ENCODE measurements at places on chromosomes 11 and 22.

- DNase-seq, result no peak
Measured at GRCh38 chr11:36095716-36096115, 151.9 kb downstream of the LDLRAD3 start.

DNA sequence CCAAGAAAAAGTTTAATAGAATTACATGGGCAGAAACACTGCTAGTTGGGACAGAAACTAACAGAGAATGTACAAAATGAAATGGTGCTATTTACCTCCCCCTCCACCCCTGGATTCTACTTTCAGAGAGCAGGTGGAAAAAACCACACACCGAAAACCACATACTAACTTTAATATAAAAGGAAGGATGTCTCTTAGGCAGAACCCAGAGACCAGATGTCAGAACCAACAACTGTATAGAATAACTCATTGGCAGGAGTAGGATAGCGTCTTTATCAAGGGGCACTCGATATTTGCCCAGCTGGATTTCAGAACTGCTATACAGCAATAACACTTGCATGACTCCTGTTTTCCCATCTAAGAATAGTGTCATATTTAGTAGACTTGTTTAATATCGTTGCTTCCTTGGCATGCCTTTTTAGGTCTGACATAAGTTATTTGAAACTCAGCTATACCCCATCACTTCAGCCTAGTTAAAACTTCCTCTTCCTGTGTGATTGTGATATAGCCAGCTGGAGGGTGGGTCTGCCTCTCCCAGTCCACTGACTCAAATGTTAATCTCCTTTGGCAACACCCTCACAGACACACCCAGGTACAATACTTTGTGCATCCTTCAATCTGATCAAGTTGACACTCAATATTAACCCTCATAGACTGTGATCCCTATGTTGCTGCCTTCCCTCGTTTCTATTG lies 1.2 kb downstream of the SLC22A25 start:
- DNase-seq, result no peak

DNA sequence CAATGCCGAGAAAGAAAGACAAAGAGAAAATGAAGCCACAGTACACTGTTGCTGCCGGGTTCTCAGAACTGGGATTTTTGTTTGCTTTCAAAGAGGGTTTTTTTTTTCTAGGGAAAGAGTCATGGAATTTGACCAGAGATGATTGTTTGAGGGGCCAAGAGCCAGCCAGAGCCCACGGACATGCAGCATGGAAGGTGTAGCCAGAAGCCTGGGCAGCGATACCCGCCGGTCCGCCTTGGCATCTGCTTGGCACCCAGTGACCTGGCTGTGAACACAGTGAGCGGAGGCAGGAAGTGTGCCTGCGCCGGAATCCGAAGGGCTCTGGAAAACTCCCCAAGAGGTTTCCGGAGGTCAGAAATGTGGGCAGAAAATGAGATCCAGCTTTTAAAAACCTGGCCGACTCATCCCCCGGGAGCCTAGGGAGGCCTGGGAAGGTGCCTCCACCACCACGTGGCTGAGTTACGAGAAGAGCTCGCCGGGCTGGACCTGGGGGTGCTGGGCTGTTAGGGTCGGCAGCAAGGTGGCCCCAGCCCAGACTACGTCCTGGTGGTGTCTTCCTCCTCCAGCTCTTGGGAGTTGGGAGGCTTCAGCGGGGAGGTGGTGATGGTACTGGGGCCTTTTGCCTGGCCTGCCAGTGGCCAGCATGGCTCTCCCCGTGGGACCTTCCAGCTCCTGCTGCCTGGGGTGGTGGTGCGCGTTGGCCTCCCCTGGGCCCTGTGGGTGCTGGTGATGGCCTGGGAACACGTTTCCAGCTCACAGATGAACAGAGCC lies 61.6 kb upstream of the PPARA start:
- no peak for DNase-seq

DNA sequence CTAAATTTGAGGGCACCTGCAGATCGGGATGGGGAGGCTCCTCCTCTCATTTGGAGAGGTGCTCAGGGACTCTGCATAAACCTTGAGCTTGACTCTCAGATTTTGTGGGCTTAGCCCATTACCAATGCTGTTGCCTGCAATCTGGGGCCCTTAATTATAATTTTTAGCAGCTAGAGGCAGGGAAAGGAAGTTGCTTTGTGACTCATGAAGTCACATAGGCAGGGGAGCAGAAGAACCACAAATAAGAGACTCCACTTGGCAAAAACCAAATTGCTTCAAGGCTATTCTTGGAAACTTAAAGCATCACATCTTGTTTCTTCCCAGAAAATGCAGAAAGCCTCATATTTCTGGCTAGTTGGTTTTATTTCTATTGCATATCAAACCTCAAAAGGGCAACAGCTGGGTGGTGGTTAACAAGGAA lies 46.9 kb downstream of the MICAL2 start:
- no peak for DNase-seq

DNA sequence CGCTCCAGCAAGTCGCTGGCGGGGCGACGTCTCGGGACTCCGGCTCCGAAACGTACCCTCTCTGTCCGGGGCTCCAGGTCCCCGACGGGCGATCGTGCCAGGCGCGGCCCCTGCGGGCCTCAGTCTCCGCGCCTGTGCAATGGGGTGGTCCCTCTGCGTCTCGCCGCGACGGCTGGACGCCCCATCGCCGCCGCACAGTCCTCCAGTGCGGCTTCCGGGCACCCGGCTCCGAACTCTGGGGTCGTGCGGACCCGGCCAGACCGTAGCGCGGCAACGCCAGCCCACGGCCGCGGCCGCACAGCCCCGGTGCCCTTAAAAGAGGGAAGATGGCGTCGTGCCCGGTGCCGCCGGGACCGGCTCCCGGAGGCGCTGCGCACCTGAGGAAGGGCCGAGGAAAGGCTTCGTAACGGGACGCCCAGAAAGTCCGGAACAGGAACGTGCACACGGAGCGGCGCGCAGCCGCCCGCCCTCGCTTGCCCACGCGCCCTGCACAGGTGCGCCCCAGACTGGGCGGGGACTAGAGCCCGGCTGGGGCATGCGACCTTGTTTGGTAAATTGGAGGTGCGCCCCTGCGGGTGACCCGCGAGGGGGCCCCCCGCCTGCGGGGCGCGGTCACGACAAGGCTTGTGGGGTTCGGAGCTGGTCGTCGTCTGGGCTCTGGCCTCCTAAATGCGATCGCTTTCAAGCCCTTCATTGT lies 525 bp downstream of the BIK start:
- no peak for DNase-seq

DNA sequence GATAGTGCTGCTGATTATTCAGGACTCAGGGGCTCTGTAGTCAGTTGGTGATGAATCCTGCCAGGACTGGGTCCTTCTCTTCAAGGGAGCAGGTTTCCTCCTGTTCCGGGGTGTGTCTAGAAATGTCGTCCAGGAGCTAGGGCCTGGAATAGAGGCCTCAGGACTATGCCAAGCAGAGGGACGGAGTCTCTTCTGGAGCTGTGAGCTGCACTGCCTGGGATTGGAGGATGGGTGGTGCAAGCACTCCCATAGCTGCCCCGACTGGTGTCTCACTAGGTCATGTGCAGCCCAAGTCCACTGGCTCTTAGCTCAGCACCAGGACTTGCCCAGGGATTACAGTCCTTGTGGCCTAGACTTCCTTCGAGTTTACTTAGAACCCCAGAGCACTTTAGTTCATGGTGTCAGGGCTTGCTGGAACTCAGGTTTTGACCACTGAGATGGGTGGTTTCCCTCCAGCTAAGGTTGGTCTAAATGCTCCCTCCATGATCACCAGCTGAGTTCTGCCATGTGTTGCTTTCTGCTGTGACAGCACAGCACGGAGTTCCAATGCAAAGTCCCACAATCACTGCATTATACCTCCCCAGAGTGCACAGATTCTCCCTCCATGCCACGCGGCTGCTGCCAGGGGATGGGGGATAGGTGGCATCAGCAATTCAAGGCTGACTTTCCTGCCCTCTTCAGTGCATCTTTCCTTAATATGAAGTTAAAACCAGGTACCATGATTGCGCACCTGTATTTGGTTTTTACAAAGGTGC lies 42.6 kb upstream of the SHANK2 start:
- DNase-seq, result no peak

GRCh38 chr22:39570226-39570625 lies 327 bp upstream of the CACNA1I start:
- no peak for DNase-seq

DNA sequence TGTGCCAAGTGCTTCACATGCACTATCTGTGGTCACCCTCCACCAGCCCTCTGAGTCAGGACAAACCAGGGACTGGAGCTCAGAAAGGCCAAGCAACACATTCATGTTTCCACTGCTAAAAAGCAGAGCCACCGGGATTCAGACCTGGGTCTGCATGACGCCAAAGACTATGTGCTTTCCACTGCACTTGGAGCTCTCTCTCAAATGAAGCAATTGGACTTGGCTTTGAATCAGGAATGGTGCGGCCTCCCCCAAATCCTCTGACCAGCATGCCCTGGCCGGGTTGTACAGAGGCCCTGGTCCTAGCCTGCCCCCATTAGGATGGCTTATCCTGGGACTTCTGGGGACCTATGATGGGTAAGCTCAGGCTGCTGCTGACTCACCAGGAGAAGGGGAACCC lies 80.7 kb downstream of the PKNOX2 start:
- no peak for DNase-seq

- DNase-seq, result no peak
Measured at GRCh38 chr22:22103078-22103875, 120.7 kb upstream of the TOP3B start.

GRCh38 chr11:36724742-36725385 lies 126.8 kb upstream of the RAG2 start:
- no peak for DNase-seq

- no peak for DNase-seq
Measured at GRCh38 chr22:20786048-20786447, 12.1 kb downstream of the SERPIND1 start.

- no peak for DNase-seq
Measured at GRCh38 chr11:22957786-22958185, 97.5 kb upstream of the CCDC179 start.

GRCh38 chr22:29703569-29704195 lies 16.1 kb upstream of the CABP7 start:
- no peak for DNase-seq

GRCh38 chr11:70109006-70109405 lies 30.9 kb downstream of the ANO1 start:
- no peak for DNase-seq

GRCh38 chr11:19770277-19770676 lies 57.6 kb downstream of the NAV2 start:
- no peak for DNase-seq

GRCh38 chr11:2835296-2835695 lies 50.3 kb downstream of the CDKN1C start:
- DNase-seq, result no peak

- DNase-seq, result peak; percentile 72
Measured at GRCh38 chr11:44094260-44094868, 1.1 kb upstream of the EXT2 start.

- no peak for DNase-seq
Measured at GRCh38 chr11:93340223-93340622, 9.7 kb downstream of the DEUP1 start.

GRCh38 chr11:129143335-129143734 lies 48.8 kb downstream of the ARHGAP32 start:
- no peak for DNase-seq

DNA sequence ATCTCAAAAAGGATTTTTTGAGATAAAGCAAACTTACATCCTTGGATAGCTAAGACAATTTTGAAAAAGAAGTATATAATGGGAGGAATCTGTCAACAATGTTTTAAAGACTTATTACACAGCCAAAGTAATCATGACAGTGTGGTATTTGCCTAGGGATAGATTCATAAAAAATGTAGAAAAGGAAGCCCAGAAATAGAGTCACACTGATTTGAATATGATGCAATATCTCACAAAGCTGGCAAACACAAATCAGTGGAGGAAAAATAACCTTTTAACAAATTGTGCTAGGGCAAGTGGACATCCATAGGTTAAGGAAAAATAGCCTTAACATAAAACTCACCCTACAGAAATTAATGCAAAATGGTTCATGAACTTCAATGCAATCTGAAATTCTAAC lies 6.0 kb downstream of the XKR3 start:
- DNase-seq, result no peak

GRCh38 chr22:36463783-36464184 lies 17.7 kb downstream of the TXN2 start:
- DNase-seq, result no peak

GRCh38 chr11:75454987-75455386 lies 22.0 kb upstream of the KLHL35 start:
- no peak for DNase-seq

GRCh38 chr22:35489239-35489638 lies 51.4 kb upstream of the RASD2 start:
- no peak for DNase-seq

- no peak for DNase-seq
Measured at GRCh38 chr11:127521413-127521812, 520.8 kb upstream of the KIRREL3 start.

DNA sequence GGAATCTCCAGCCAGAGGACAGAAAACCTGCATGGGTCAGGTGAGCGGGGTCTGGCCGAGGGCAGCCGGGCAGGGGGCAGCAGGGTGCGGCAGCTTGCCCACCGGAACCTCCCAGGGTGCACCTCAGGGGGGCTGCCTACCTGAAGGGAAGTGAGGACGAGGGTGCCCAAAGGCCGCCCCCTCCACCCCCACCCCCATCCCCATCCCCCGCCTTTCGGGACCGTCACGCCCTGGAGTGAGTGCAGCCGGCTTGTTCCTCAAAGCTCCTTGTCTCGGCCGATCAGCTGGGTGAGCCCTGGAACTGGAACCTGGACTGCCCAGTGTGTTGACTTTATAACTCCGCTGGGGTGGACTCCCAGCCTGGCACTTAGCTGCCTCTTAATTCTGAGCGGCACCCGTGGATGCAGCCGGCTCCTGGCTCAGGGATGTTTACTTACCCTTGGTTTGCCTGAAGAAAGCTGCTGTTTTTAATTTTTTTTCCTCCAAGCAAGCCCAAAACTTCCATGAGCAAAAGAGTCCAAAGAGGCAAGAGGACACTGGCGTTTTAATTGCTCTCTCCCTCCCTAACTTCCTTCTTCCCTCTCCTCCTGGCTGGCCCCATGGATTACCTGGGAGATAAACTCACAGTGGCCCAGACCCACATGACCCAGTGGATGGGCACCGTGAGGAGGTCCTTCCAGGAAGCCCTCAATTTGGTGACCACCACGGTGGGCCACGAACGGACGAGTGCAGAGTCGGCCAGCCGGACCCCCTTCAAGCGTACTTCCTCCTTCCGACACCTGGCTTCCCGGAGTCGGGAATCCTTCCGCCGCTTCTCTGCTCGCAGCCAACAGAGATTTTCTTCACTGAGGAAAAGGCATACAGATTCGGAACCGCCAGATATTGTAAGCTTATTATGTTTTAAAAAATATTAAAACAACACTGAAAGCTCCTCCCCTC lies 87.8 kb upstream of the CRYBB3 start:
- DNase-seq, result no peak

DNA sequence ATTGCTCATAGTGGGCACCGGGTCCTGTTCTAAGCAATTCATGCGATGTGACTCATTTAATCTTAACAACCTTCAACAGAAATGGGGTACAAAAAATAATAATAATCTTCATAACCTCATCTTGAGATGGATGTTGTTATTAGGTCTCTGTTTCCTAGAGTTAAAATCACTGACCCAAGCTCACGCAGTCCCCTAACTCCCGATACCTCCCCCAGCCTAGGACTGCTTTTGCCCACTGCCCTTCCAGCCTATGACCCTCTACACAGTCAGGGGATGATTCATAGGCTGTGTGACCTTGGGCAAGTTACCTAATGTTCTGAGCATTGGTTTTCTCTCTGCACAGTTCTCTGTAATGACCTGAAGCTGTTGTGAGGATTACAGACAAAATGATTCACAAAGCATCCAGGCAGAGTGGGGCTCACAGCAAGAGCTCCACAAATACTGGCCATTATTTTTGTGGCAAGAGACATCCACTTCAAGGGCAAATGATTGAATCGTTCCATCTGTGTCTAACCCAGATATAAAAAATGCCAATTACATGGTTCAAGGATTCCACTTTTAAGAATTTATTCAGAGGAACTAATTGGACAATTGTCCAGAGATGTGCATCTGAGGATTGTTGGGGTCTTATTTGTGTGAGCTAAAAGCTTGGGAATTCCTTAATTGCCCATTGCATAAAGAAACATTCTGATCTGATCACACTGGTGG lies 20.0 kb downstream of the MTFP1 start:
- no peak for DNase-seq

All from activated naive CD8-positive, alpha-beta T cell treated with anti-CD3 and anti-CD28 coated beads, Interleukin-2, amount 50 U/mL, for 16 hours (primary cell).